Stimulated activated CD4-positive, alpha-beta T cell treated with anti-CD3 and anti-CD28 coated beads, Interleukin-1b, Interleukin-23, amount 100 ng/mL, for 1 hour (primary cell): ENCODE measurements at places on chromosomes 12 and 14.

- no peak for DNase-seq
Observed at GRCh38 chr12:119989731-119990381, 820 bp downstream of the BICDL1 start.

DNA sequence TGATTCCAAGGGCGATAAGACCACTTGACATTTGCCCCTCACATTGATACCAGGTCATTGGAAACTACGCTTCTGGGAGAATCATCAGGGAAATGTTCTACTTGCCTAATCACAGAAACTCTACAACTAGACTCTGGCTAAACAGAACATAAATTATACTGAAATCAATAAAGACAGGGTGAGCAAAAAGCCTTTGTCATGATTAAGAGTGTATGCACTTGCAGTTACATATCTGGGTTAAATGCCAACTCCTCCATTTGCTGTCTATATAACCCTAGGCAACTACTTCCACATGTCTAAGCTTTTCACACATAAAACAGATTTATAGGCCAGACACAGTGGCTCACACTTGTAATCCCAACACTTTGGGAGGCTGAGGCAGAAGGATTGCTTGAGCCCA is 125.7 kb downstream of the PHLDA1 start:
- no peak for DNase-seq

DNA sequence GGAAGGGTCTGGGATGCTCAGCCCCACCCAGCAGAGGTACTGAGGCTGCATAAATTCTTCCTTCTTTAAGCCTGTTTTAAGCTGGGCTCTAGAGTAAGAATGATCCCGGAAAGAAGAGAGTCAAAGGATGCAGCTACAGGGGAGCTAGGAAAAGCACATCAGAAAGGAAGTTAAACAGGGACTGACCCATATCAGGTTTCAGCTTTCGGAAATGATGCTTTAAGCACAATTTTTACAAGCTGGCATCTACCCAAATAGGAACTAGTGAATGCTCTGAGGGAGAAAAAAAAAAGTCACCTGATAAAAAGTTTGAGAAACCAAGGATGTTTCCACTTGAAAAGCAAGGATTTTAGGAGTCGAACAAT is 22.0 kb downstream of the TSPAN8 start:
- no peak for DNase-seq

DNA sequence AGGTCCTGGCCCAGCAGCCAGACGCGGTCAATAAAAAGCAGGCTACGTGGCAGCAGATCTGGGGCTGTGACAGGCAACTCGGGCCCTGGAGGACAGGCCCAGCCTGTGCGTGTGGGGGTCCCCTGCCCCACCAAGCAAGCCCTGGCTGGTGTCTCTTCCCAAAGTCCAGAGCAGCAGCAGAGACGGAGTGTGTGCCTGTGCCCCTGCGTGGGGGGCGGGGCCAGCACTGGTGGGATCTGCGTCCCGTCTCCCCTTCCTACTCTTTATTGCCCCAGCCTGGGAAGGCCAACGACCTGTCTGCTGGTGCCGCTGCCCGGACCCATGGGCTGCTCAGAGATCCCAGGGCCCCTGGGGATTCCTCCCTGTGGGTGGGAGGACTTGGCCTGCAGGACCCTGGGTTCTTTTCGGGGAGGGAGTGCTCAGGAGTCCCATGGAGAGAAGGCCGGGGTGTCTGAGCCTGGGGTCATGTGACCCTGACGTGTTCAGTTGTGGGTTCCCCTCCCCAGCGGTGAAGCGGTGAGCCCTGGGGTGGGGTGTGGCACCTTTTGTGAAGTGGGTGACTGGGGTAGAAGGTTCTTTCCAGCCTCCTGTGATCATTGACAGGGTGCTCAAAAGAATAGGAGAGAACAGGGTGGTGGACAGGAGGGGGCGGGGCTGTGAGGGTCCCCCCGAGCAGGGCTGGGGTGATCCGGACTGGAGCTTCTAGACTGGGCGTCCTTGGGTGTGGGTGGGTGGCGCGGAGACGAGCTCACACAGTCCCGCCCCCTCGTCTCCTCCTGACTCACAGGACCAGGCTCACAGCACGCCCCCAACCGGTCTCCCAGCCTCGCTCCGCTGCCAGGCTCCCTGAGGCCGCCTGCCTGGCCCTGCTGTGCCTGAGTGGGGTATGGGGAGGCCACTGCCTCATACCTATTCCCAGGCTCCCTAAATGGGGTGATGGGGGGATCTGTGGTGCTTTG is 22.4 kb downstream of the ASPG start:
- DNase-seq: no peak

GRCh38 chr12:114884575-114884974 is 200.6 kb upstream of the TBX3 start:
- DNase-seq: no peak

GRCh38 chr14:102255401-102256190 is 49.4 kb downstream of the MOK start:
- no peak for DNase-seq

DNA sequence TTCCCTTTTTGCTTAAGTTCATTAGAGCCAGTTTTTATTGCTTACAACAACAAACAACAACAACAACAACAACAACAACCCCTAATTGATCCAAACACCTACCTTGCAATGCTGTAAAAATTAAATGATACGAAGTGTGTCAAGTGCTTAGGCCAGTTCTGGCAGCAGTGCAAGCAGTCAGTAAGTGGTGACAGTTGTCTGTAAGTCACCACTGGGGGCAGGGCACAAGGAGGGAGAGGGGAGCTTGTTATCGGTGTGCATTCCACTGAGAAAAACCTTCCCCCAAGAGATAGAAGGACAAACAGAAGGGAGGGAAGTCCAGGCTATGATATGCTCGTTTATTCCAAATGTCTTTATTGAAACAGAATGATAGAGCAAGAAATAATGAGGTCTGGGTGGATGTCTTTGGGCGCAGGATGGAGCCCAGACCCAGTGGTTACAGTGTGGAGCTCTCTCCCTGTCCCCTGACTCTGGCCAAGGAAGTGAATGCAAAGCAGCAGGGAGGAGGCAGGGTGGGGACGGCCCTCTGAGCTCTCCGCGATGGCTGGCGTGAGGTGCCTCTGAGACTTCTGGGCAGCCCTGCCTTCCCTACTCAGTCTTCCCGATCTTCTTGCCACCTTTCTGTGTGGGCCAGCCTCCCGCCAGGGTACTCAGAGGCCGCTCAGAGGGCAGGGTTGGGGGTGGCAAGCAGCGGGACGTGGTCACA is 6.5 kb downstream of the SLC22A17 start:
- DNase-seq: no peak

DNA sequence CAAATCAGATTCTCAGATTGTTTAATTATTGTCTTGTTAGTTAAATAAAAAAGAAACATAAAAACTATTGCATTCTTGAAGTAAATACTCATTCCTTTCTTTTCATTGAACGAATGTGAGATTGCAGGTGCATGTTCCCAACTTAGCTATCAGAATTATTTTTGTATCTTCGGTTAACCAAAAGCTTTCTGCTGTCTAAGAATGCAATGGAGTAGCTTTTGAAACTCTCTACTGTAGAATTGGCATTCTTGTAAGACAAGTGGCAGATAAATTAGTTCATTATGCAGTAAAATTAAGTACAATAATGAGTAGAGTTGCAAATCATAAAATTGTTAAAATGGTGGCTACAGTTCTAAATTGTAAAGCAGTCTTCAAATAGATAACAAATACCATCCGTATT is 298.1 kb downstream of the ACSS3 start:
- DNase-seq: no peak

DNA sequence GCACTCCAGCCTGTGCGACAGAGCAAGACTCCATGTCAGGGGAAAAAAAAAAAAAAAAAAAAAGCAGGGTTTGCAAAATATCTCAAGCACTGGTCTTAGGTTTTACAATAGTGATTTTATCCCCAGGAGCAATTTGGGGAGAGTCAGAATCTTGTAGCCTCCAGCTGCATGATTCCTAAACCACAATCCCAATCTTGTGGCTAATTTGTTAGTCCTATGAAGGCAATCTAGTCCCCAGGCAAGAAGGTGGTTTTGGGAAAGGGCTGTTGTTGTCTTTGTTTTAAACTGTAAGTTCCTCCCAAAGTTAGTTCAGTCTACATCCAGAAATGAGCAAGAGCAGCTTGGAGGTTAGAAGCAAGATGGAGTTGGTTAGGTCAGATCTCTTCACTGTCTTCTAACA is 135.7 kb downstream of the PLXNC1 start:
- no peak for DNase-seq

- no peak for DNase-seq
Observed at GRCh38 chr12:68011882-68012207, 22.6 kb downstream of the IFNG-AS1 start.

DNA sequence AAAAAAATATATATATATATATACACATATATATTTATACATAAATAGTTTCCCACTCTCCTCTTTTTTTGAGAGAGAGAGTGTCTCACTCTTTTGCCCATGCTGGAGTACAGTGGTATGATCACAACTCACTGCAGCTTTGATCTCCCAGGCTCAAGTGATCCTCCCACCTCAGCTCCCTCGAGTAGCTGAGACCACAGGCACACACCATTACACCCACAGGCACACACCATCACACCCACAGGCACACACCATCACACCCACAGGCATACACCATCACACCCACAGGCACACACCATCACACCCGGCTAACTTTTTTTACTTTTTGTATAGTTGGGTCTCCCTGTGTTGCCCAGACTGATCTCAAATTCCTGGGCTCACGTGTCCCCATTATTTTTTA is 14.1 kb upstream of the GAPDH start:
- DNase-seq: no peak
